CD4-positive, alpha-beta T cell treated with Interleukin-15 for 4 hours (primary cell): ENCODE measurements at places on chromosomes 5 and 9.

GRCh38 chr5:120055858-120056257, 408.2 kb upstream of the PRR16 start:
- DNase-seq, result no peak

- peak; percentile 39 for DNase-seq
Observed at GRCh38 chr5:163504079-163504931, 1.1 kb upstream of the MAT2B start.

DNA sequence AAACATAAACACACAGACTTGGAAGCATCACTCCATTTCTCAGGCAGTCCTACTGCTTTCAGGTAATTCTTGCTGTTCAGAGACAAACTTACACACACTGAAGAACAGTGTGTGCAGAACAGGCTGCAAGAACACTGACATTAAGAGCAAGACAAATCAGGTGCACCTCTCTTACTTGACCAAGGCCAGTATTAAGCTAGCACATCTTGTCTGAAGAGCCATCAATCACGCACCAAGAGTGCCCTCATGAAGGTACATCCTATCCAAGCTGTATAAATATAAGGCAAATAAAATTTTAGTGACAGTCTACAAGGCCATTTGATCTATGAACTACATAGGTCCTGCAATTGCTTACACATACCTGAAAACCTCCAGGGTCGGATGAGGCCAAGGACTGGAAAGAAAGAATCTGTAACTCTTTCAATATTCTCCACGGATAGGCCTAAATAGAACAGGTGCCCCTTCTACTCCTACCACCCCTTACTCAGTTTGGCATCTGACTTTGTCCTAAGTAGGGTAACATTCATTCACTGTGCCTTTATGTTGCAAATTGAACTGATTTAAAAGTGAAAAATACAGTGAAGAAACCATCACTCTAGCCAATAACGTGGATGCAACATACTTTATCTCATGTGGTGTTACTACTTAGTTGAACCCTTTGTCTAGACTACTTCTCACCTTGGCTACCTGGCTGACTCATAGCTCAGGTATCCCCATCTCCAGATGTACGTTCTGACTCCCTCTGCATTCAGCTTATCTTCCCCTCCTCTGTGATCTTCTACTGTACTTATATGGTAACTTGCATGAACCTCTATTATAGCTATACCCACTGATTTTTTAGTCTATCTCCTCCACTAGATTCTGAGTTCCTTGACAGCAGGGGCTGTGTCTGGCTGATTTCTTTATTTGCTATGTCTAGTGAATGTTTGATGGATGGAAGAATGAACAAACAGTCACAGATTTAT, 256.3 kb downstream of the KIAA0825 start:
- no peak for DNase-seq

DNA sequence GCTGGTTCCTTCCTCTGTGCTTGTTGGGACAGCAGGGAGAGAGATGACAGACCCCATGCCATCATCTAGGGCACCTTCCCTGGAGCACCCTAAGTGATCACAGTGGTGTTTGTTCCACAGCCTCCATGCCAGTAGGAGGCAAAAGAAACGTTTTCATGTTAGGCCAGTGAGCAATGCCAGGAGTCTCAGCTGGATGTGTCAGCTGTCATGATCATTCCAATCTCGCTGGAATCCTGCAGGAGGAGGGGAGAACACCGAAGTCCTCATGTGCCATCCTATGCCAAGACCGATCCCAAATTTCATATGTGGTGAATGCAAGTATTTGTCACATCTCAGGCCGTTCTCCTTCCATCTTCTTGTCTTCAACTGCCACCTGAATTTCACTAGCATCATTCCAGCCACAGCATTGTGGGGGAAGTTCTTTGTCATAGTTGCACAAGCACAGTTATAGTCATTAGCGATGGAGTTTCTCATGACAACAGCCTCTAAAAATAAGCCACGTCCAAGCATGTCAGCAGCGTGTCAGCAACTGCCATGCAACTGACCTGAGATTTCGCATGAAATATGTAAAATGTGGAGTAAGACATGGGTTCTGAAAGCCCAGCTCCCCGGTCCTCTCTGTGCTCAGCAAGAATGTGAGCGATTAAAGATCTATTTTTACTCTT, 97.2 kb upstream of the DNAH5 start:
- no peak for DNase-seq

- DNase-seq, result no peak
Observed at GRCh38 chr5:17316970-17317459, 99.6 kb downstream of the BASP1 start.

- DNase-seq, result no peak
Observed at GRCh38 chr9:99778836-99779235, 42.8 kb upstream of the NR4A3 start.

- no peak for DNase-seq
Observed at GRCh38 chr5:81405126-81405891, 11.4 kb upstream of the ACOT12 start.

DNA sequence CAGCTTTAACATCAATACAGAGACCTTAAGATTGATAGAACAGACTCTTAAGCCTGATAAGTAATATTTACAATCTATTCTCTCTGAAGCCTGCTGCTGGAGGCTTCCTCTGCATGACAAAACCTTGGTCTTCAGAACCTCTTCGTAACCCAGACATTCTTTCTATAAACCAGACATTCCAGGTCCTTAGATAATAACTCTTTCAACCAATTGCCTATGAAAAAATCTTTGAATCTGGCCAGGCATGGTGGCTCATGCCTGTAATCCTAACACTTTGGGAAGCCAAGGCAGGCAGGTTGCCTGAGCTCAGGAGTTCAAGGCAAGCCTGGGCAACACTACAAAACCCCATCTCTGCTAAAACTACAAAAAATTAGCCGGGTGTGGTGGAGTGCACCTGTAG, 327.8 kb downstream of the ENC1 start:
- no peak for DNase-seq

DNA sequence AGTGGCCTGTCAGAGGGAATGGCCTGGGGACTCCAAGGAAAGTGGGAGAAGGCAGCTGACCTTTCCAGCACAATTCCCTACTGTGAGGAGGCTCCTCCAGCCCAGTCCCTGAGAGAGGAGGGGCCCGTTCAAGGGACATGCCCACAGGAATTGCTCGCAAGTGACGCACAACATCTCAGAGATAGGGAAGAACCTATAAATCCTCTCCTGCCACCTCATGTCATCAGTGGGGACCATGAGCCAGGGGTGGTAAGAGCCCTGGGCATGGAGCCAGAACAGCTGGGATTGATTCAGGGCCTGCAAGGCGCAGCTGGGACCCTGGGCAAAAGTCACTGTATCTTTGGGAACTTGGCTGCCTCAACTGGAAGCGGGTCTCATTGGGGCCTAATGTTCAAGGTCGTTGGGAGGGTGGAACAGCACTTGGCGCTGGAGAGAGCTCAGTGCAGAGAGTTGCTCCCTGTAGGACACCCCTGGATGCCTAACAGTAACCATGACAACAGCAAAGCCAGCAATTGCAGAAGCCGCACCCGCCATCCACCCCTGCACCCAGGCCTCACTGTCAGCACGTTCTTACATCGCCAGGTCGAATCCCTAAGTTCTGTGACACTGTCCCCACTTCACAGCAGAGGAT, 41.3 kb upstream of the ORM1 start:
- no peak for DNase-seq

GRCh38 chr9:91074866-91075265, 273.2 kb downstream of the SYK start:
- no peak for DNase-seq

DNA sequence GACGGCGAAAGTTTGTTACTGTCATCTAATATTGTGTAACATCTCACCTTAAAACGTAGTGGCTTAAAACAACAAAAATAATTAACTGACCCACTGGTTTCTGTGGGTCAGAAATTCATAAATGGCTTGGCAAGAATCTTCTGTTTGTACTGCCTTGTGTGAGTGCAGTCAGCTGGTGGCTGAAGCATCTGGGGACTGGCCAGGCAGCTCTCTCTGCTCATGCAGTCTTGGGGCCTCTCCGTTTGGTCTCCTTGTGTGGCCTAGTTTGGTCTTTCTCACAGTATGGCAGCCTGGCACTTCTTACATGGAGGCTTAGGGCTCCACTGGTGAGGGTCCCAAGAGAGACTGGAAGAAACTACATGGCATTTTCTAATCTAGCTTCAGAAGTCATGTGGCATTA, 49.0 kb upstream of the CTXN3 start:
- DNase-seq, result no peak
